ENCODE measurements at places on chromosomes 2 and 18. TPM values are rescaled to one million over a fixed set of nuclear protein-coding genes. Genes with fewer than 3 reads are reported as not detected.

- no peak for DNase-seq
These were observed 185.4 kb downstream of the ST6GAL2 start for GRCh38 chr2:106700616-106701015.

DNA sequence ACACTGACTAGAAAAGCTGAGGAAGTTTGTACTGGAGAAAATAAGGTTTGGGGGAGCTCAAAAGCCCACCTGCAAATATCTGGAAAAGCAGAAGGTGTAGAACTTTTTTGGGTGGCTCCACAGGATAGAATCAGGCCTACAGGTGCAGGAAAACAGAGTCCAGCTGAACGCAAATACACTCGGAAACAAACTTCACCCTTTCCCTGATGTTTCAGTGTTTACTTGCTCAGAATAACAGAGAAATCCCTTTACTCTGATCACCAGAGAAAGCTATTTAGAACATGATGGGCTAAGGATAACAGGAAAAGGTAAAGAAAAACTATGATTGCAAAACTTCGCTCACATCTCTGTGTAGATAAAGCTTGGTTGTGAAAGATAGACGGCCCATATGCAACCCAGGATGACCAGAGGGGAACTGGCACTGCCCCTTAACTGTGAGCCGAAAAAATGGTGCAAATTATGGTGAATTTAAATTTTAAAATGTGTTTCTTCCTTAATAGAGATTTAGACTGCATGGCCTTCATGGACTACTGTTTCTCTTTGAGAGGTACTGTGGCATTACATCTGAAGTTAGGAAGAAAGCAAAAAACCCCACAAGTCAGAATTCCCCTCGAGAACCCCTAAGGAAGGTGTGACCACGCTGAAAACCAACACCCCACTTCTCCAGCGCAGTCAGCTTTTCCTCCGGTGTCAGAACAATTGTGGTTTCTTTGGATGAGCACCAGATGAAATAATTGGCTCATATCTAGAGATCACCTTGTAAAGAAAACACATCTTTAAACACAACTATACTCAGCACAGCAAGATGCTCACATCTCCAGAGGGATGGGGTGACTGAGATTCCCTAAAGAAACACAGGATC lies 84.5 kb upstream of the TMEM247 start:
- no peak for DNase-seq

The PRADC1 gene
- total RNA-seq, result 14.8 TPM

The ABCG8 gene
- total RNA-seq, result not detected

DNA sequence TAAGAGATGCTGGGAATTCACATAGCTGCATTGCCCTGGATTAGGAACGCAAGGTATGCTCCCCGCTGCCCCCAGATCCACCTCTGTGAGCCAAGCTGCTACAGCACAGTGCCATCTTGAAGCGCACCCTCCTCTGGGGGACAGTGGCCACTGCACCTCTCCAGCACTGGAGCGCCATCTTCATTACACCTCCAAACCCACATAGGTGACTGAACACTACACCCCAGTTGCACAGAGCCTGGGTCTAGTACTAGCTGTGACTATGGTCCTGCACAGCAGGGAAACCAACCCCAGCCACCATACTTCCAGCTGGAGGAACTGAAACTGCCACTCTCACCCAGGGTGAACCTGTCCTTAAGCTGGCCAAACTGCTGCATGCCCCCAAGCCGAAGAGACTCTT lies 84.6 kb downstream of the TMEM237 start:
- no peak for DNase-seq

All from lower lobe of right lung (tissue), 2 donors.